Fibroblast of skin of back (primary cell): ENCODE measurements at places on chromosomes 12 and 14.

GRCh38 chr14:50013198-50013918 lies 103.0 kb downstream of the VCPKMT start:
- no peak for DNase-seq

DNA sequence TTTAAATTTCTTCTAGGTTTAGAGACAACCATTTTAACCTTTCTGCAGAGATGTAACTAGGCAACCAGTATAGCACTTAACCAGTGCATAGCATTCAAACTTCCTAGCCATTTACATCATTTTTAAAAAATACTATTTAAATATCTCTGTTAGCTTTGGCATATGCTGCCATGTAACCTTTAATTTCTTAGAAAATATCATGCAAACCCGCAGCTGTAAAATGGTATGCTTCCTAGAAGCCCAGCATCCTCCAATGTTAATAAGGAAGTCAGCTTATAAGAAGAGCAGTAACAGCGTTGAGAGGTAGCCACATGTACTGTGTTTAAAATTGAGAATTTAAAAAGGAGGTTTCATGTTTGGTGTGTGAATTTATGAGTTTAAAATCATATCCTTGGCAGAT lies 22.8 kb downstream of the GNG2 start:
- no peak for DNase-seq

GRCh38 chr12:12891080-12891880 lies at the start of gene GPRC5A:
TSS of gene GPRC5A (plus strand) at chr12:12891562. CDS start at chr12:12908250, 16,688 bp downstream.
- peak; percentile 92 for DNase-seq

DNA sequence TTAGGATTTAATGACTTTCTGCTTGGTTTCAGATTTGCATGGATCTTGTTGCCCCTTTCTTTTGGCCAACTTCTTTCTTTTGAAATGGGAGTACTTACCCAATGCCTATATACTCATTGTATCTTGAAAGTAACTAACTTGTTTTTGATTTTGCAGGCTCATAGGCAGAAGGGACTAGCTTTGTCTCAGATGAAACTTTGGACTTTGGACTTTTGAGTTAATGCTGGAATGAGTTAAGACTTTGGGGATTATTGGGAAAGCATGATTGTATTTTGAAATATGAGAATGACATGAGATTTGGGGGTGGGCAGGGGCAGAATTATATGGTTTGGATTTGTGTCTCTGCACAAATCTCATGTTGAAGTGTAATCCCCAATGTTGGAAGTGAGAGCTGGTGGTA lies 657.1 kb downstream of the TMTC2 start:
- no peak for DNase-seq

- no peak for DNase-seq
Measured at GRCh38 chr14:64856529-64857445, 22.9 kb downstream of the SPTB start.

DNA sequence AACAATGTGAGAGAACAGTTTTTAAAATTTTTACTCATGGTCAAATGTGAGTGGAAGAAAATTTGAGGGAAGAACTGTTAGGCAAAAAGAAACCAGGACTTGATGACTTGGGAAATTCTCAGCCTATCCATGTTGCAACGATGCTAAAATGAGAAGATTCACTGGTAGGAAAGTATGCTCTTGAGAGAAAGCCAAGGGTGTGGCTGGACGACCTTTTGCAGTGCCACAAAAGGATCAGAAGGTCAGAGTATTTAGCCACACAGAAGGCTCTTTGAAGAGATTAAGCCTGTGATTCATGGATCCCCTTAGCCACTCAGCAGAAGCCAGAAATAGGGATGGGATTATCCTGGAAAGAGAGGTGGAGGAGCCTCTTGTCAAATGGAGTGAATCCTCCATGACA lies 336.8 kb downstream of the LRIG3 start:
- DNase-seq: no peak

- peak; percentile 94 for DNase-seq
Measured at GRCh38 chr12:6890789-6891645, 13.6 kb upstream of the LRRC23 start.
